Lower lobe of right lung (tissue), 2 donors: ENCODE measurements at places on chromosomes 5 and 9. TPM values are rescaled to one million over a fixed set of nuclear protein-coding genes. Genes with fewer than 3 reads are reported as not detected.

The HTR1A gene
- not detected for total RNA-seq

The LPAR1 gene
- total RNA-seq: 23.2 TPM

GRCh38 chr9:36407122-36407723 lies 7.2 kb upstream of the RNF38 start:
- no peak overlapping the region for H3K27ac ChIP-seq
- H3K36me3 ChIP-seq: no peaks in the 10 kb centered on the region
- peak; percentile 50 for DNase-seq
- no peak overlapping the region for H3K4me3 ChIP-seq

DNA sequence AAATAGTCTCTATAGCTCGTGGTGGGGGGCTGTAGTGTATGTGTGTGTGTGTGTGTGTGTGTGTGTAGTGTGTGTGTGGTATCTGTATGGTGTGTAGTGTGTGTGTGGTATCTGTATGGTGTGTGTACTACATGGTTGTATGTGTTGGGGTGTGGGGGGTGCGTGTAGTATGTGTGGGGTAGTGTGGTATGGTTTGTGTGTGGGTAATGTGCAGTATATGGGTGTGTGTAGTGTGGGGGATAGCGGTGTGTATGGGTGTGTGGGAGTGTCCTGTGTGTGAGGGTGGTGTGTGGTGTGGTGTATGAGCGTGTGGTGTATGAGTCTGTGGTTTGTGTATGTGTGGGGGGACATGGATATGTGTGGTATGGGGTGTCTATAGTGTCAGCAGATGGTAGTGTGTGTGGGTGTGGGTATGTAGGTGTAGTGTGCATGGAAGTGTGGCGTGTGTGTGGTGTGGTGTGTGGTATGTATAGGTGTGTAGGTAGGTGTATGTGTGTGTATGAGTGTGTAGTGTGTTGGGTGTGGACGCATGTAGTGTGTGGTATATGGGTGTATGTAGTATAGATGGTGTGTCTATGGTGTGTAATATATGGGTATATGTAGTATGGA lies 145.8 kb upstream of the IQGAP2 start:
- H3K27ac ChIP-seq: no peak overlapping the region
- no peak overlapping the region for H3K4me3 ChIP-seq
- H3K36me3 ChIP-seq: no peaks in the 10 kb centered on the region
- no peaks in the 10 kb centered on the region for H3K4me1 ChIP-seq
- no peaks in the 10 kb centered on the region for H3K27me3 ChIP-seq

GRCh38 chr9:138073808-138074207 lies 196.2 kb downstream of the CACNA1B start:
- H3K27ac ChIP-seq: no peak overlapping the region
- H3K4me1 ChIP-seq: no peaks in the 10 kb centered on the region
- no peaks in the 10 kb centered on the region for H3K27me3 ChIP-seq
- H3K36me3 ChIP-seq: no peaks in the 10 kb centered on the region
- DNase-seq: no peak

DNA sequence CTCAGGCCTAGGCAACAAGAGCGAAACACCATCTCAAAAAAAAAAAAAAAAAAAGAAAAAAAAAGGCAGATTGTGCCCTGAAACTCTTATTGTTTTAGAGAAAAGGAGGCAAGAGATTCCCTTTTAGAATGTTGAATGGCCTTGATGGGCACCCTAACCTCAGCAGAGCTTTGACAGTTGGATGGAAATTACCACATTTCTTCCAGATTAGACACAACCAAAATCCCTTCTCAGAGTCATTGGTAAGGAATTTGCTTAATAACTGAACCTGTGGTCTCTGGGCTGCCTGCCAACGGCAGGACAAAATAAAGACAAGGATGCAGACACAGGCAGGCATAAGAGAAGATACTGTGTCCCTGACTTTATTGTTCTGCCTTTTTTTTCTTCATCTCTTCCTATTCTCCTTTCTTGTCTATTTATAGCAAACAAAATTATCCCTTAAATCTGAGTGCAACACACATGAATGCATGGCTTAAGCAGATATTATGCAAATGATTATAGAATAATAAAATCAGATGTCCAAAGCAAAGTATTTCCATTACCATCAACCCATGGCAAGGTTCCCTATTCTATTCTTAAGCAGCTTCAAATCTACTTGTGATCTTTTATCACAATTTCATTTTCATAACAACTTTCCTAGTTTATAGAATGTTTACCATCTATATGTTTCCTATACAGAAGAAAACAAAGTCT lies 37.3 kb upstream of the TRIO start:
- no peak overlapping the region for H3K27ac ChIP-seq
- peaks cover 25% of the 10 kb centered on the region for H3K4me1 ChIP-seq
- no peak for DNase-seq
- no peaks in the 10 kb centered on the region for H3K27me3 ChIP-seq

DNA sequence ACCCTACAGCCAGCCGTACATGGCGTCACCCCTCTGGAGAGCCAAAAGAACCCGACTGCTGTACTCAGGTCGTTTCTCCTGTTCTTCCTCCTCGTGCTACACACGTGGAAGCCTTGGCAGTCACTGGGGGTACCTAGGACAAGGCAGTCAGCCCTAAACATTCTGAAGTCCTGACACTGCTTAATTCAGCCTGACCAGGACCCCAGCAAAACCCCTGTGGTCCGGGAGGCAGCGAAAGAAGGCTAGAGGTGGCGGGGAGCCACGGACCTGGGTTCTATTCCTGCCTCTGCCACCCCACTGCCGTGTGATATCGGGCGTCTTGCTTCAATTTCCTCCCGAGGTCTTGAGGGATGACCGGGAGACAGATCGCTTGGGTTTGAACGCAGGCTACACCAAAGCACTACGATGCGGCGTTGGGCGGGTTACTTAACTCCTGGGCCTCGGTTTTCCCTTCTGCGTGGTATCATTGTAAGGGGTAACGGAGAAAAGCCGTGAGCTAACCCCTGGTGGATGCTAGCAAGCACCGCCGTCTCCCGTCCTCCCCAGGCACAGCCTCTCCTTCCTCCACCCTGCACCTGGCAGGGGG lies 429 bp upstream of the ARL10 start:
- H3K36me3 ChIP-seq: peaks cover 9% of the 10 kb centered on the region
- no peak for DNase-seq
- H3K4me1 ChIP-seq: peaks cover 29% of the 10 kb centered on the region
- peak overlapping the region; percentile 89 for H3K4me3 ChIP-seq
- peak overlapping the region; percentile 71 for H3K27ac ChIP-seq
- H3K27me3 ChIP-seq: no peaks in the 10 kb centered on the region

- no peaks in the 10 kb centered on the region for H3K4me1 ChIP-seq
- H3K27ac ChIP-seq: no peak overlapping the region
- H3K27me3 ChIP-seq: no peaks in the 10 kb centered on the region
- no peaks in the 10 kb centered on the region for H3K36me3 ChIP-seq
These were observed 10.5 kb upstream of the SCGB3A1 start for GRCh38 chr5:180601591-180602480.

DNA sequence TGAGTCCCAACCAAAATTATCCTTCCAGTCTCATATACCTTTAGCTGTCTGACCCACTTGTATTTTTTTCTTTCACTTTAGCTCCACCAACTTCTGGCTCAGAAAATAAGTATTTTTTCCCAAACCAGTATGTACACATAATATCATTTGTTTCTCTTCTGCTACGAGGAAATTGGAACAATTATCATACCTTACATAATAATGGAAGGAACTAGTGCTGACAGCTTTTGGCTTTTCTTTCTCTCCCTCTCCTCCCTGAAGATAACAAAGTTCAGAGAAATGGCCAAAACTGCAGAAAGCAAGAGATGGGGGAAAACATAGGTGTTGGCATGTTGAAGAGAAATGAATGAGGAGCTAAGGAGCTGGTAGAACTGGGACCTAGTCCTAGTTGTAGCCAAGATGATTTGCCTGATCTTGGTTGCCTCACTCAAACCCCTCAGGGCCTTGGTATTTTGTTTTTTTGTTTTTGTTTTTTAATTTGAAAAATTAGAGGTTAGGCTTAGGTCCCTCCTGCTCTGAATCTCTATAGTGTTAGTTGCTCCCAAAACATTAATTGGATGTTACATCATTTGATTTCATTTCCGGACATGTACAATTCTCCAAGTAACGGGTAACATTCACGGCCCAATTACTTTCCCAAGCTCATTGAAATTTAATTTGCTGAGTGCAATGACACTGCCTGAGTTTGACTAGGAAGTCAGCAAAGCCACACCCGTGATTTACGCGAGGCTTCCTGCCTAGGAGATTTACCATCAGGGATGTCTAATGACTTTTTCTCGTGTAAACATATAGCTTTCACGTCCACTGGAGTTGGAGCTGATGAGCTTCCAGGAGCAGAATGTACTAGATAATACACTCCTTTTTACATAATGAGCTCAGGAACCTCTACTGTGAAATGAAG lies 291.6 kb downstream of the TLE1 start:
- H3K27ac ChIP-seq: no peak overlapping the region
- H3K36me3 ChIP-seq: no peaks in the 10 kb centered on the region
- no peak for DNase-seq
- no peaks in the 10 kb centered on the region for H3K27me3 ChIP-seq

- H3K36me3 ChIP-seq: no peaks in the 10 kb centered on the region
- H3K4me1 ChIP-seq: no peaks in the 10 kb centered on the region
- H3K27ac ChIP-seq: no peak overlapping the region
- no peaks in the 10 kb centered on the region for H3K27me3 ChIP-seq
- no peak for DNase-seq
These were observed 32.4 kb upstream of the CEP120 start for GRCh38 chr5:123455640-123456039.

GRCh38 chr9:128969491-128969890 lies 22.0 kb downstream of the NUP188 start:
- no peak overlapping the region for H3K27ac ChIP-seq
- H3K27me3 ChIP-seq: no peaks in the 10 kb centered on the region
- peaks cover 93% of the 10 kb centered on the region for H3K36me3 ChIP-seq
- no peak overlapping the region for H3K4me3 ChIP-seq

- DNase-seq: no peak
- H3K36me3 ChIP-seq: no peaks in the 10 kb centered on the region
- H3K27ac ChIP-seq: no peak overlapping the region
- H3K4me3 ChIP-seq: no peak overlapping the region
- H3K4me1 ChIP-seq: no peaks in the 10 kb centered on the region
These were observed 129.2 kb upstream of the IRX1 start for GRCh38 chr5:3466392-3466791.

DNA sequence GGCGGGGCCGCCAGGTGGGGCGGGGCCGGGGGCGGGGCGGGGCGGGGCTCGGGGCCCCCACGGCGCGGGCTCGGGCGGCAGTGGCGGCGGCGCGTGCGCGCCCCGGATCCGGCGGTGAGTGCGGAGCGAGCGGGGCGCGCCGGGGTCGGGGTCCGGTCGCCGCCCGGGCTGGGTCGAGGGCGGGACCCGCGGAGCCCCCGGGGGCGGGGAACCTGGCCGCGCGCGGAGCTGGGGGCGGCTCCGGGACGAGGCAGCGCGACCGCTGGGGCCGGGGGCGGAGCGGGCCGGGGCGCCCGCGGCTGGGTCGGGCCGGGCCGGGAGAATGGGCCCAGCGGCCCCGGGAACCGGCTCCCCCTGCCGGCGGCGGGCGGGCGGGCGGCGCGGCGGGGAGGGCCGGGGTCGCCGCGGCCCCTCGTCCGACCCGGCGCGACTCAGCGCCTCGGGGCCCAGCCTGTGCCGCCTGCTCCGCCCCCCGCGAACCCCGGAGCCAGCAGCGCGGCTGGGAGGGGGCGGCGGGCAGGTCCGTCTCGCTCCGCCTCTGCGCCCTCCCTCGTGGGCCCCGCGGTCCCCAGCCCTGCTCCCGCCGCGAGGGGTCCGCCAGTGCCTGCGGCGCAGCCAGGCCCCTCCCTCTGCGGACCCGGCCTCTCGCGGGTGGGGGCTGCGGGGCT lies 3.1 kb downstream of the EGFL7 start:
- peak overlapping the region; percentile 88 for H3K27ac ChIP-seq
- peaks cover 6% of the 10 kb centered on the region for H3K4me1 ChIP-seq
- peaks cover 29% of the 10 kb centered on the region for H3K36me3 ChIP-seq
- peaks cover 56% of the 10 kb centered on the region for H3K27me3 ChIP-seq
- no peak for DNase-seq
- peak overlapping the region; percentile 61 for H3K4me3 ChIP-seq

GRCh38 chr9:99352826-99353225 lies 130.7 kb downstream of the SEC61B start:
- H3K27ac ChIP-seq: peak overlapping the region; percentile 66
- H3K4me3 ChIP-seq: no peak overlapping the region
- H3K27me3 ChIP-seq: peaks cover 4% of the 10 kb centered on the region

DNA sequence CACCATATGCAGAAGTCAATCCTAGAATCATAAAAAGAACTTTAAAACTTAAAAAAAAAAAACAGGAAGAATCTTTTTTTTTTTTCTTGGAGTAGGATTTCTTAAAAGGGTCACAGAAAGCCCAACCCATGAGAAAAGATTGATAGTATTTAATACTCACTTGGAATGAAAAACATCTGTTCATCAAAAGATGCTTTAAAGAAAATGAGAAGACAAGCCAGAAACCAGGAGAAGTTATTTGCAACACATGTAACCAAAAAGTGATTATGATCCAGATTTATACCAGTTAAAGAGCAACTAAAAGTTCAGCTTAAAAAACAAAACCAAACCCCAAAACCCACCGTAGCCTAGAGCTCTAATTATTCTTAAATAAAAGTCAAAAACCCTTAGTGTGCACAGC lies 69.3 kb downstream of the TLE4 start:
- no peaks in the 10 kb centered on the region for H3K36me3 ChIP-seq
- no peak for DNase-seq

DNA sequence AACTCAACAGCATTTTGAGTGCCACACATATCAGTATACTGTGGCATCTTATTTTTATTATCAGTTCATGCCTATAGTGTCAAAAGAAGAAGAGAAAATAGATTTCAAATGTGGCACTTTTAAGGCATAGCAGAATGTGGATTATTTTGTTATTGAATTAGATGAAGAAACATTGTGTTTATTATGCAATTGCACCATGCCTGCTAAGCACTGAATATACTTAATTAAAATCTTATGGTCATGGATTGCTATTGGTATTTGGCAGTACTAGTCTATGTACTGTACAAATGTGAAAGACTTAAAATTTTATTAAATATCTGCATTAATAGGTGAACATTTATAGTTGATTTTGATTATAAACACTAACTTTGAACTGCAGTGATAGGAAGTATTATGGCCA lies 128.8 kb downstream of the FER start:
- no peaks in the 10 kb centered on the region for H3K27me3 ChIP-seq
- no peaks in the 10 kb centered on the region for H3K36me3 ChIP-seq
- DNase-seq: no peak

DNA sequence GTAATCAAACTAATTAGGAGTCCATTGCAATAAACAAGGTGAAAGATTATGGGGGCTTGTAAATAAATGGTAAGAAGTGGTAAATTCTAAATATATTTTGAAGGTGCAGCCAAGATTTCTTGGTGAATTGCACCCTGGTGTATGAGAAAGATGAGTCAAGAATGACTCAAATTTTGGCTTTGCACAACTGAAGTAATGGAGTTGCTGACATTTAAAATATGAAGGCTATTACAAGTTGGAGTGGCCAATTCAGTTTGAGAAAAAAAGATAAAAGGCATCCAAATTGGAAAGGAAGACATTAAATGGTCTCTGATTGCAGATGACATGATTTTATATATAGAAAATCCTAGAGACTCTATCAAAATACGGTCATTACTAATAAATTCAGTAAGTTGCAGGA lies 2330.6 kb downstream of the MAT2B start:
- H3K4me1 ChIP-seq: no peaks in the 10 kb centered on the region
- no peaks in the 10 kb centered on the region for H3K27me3 ChIP-seq
- no peak for DNase-seq
- H3K36me3 ChIP-seq: no peaks in the 10 kb centered on the region
